CD4-positive, alpha-beta T cell treated with Interleukin-21 for 1 hour (primary cell): ENCODE measurements at places on chromosomes 2 and 18.

GRCh38 chr2:240300840-240301239 lies 134.6 kb upstream of the GPC1 start:
- no peak for DNase-seq

DNA sequence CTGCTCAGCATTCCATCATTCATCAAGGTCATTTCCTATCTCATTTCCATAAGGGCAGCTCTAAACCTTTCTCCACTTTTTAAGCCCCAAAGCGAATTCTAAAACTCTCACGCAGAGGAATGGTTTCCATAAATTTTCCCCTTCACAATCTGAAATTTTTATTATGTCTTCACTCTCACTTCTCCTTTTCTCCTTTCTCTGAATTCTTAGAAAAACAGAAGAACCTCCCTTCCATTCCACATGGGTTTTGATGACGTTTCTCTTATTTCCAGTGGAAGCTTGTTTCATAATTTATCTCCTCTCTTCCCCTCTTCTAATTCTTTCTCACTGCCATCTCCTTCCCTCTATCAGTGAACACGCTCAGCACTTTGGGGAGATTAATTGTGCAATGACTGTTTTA lies 97.3 kb downstream of the SPATS2L start:
- no peak for DNase-seq

GRCh38 chr18:23943903-23944624 lies 70.5 kb upstream of the TTC39C start:
- DNase-seq: no peak

DNA sequence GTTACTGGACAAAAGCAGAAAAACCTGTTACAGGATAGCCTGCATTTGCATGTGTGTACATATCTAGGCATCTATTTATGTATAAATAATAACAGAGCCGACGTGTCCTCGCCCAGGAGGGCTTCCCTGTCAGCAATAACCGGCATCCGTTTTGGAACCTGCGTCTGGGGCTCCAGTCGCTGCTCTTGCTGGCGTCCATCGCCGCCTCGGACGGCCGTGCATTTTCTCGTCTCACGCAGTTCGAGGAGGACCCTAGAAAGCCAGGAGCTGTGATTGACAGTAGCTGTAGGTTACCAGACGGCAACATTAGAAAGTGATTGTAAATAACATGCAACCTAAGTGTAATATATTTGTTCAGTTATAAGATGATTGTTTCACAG lies 132.6 kb downstream of the NFATC1 start:
- DNase-seq: no peak

DNA sequence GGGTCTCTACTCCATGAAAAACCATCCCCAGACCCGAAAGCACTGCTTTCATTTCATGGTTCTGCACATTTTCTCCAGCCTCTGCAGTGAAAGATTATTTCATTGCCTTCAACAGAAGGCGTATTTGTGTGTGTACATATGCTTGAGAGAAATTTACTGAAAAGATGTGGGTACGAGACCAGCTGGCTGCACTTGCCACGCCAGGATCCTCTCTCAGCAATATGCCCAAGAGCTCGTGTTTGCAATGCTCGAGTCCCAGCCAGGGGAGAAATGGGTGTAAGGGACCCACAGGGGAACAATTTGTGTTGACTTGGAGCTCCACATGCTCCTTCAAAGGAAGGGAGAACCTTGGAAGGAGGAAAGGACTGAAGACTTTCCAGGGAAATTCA lies 37.3 kb downstream of the TMEM177 start:
- no peak for DNase-seq

- DNase-seq: no peak
Measured at GRCh38 chr2:176892676-176893226, 319.8 kb upstream of the HNRNPA3 start.

- DNase-seq: no peak
Measured at GRCh38 chr2:111653103-111653624, 230.8 kb downstream of the ANAPC1 start.

GRCh38 chr18:57569133-57569532 lies 17.4 kb downstream of the FECH start:
- no peak for DNase-seq

DNA sequence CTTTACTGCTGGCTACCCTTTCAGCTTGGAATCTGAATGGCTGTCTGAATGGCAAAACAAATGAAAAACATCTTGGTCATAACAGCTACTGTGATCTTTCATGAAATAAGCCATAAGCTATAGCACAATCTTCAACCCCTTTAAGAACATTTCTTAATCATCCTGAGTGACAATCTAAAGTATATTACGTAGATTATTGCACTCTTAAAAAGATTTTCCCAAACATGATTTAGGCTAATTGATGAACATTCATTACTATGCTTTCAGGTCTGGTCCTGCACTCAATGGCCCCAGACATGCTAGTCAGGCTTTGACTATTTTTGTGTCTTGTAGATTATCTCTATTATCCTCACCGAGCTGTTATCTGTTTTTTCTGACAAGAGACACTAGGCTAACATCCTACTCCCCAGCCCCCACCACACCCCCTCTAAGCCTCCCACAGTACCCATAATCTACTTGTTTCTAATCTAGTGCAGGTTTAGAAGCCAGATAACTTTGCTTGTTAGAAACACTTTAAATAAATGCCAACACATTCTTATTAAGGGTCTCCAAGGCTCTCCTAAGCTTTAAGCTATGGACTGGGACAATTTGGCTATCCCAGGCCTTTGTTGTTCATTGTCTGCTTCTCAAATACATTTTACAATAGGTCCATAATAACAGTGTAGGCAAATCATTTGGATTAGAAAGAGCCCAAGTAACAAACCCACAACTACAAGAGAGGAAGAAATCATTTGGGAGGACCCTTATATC lies 4.2 kb downstream of the SMAD2 start:
- DNase-seq: no peak

DNA sequence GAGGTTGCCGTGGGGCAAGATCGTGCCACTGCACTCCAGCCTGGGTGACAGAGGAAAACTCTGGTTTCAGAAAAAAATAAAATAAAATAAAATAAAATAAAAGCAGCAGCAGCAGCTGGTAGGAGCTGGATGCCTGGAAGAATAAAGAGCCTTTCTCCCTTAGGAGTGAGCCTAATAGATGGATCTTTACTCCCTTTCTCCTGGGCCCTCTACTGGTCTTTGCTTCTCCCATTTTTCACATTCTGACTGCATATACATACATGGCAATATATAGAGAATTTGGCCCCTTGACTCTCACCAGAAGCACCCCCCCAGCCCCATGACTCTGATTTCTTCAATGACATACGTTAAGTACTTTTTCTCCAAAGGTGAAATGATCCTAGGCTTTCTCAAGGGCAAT lies 9.8 kb upstream of the MALT1 start:
- no peak for DNase-seq

- no peak for DNase-seq
Measured at GRCh38 chr18:43692099-43692690, 414.9 kb upstream of the SYT4 start.

DNA sequence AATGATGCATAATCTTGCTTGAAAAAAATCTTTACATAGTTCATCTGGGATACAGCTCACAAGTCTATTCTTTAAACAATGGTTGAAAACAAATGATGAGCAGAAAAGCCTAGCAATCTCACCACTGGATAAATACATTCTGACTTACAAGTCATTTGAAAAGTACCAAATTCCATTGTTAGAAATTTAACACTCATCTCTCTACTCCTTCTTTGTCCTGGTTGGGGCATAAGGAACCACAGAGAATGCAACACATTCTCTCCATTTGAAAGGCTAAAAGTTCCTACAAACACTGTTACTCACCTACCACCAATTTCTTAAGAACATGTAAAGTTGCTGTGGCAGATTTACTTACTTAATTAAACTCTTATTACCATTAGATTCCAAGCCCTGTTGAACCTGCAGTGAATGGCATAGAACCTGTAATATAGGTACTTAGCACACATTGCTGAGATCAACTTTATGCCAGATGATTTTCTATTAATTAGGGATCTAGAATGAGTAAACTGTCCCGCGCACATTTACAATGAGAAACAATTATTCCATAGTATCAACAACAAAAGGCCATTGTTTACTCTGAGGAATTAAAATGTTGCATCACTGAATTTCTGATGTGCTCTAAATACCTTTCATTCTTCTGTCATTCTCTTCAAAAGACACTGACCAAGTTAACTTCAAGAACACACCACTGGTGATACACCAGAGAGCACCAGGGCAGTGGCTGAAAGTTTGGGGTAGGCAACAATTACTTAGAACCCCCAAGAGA lies 69.6 kb downstream of the CABYR start:
- DNase-seq: no peak

DNA sequence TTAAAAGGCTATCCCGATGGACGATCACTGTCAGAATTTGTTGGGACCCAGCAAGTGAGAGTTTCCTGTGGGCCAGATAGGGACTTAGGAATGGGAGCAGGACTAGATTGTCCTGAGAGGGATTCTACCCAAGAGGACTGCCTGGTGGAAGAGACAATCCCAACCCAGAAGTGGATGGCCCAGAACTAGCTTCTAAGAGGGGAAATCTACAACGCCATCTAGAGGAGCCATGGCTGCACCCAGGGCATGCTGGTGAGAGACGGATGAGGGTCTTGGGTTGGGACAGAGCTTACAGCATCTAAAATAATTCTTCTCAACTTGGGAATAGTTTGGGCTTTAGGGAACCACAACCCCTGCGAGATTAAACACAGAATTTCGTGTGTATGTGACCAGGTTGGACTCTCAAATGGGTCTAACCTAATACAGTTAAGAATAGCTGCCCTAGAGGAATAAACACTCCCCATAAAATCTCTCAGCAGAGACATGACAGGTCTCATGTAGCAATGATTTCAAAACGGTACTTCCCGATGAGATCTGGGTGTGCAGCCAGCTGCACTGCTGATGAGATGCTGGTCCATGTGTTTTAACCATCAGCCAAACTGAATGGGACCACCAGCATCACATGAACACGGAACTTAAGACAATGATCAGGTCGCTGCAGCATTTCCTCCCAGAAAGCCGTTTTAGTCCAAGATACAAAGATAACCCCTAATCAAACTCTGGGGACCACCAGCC lies 50.8 kb downstream of the CCBE1 start:
- no peak for DNase-seq

- DNase-seq: peak; percentile 42
Measured at GRCh38 chr2:64283641-64284361, 139.6 kb upstream of the PELI1 start.

- peak; percentile 37 for DNase-seq
Measured at GRCh38 chr18:45839414-45840395, 14.2 kb downstream of the SIGLEC15 start.

DNA sequence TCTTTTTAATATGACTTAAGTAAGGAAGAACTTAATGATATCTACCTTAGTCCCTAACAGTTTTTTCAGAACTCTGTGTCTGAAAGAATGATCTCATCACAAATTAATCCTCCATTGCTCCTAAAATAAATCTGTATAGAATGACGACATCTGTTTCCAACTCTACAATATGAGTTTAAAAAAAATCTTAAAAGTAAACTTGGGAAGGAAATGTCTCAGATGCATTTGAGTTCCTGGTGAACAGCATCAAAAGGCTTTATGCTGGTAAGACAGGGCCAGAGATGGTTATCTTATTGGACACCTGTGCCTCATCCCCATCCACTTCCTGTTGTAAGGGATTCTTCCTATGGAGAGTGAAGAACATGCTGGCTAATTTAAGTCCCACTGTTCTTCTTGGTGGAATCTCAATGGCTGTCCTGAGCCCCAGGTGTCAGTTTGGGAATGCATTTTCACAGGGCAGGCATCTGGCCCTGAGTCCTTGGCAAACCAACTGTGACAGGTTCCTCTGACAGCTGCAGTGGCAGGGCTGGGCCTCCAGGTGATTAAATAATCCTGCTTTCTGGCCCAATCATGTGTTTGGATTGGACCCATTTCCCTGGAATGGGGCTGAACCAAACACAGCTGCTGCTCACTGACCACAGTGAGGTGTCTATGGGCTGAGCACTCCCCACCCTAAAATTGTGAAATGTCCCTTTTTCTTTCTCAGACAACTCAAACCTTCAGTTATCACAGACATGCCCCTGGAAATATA lies 12.9 kb upstream of the NCKAP5 start:
- DNase-seq: no peak

GRCh38 chr2:48232351-48232750 lies 297.6 kb upstream of the STON1 start:
- no peak for DNase-seq

DNA sequence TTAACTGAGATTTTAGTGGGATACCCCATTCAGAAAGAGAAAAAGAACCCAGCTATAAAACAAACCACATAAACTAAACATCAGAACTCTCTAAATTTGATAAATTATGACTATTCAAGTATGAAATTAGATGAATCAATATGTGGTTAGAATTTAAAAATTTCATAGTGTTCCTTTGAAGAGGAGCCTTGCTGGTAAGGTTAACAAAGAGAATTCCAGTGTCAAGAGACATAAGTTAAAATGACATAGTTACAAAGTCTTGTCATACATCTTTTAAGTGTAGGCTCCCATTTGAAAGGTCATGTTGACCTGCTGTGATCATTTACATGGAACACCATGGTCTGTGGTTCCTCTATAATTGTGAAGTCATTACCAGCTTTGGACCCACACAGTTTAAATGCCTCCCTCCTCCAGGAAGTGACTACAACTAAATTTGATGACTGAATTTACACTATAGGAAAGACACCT lies 231.6 kb upstream of the ETAA1 start:
- DNase-seq: no peak

DNA sequence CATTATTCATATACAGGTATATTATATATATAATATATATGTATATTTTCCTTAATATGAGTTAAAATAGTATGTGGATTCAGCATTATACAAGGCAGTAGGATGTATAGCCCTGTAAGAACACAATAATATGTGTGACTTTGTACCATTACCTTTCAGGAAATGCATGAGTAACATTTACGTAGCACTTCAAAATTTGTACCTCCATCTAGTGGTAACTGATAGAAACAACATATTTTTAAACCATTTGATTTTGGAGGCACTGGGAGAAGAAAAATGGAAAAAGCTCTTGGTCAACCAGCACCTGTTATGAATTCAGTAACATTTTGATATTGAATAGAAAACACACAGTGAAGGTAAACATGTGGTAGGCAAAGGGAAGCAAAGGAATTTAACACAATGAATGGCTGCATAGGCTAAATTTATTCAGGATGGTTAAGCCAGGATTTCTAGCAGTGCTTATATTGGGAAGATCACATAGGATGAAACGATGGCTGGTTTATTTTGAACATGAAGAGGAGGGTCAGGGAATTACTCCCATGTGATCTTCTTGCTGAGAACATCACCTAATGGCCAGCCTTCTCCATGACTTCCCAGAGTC lies 565.5 kb downstream of the CCDC85A start:
- DNase-seq: no peak

DNA sequence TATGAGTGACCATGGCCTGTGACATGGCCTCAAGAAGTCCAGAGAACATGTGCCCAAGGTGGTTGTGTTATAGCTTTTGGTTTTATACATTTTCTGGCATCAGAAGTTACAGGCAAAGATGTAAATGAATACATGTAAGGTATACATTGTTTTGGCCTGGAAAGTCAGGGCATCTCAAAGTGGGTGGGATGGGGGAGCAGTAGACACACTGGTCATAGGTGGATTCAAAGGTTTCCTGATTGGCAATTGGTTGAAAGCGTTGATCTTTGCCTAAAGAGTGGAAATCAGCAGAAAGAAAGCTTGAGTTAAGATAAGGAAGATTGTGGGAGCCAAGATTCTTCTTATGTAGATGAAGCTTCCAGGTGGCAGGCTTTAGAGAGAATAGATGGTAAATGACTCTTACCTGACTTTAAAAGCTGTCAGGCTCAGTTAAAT lies 62.1 kb upstream of the DYNAP start:
- no peak for DNase-seq
